Activated T-helper 17 cell treated with anti-CD3 and anti-CD28 coated beads, Interleukin-2, amount 50 U/mL, for 72 hours (primary cell): ENCODE measurements at places on chromosomes 5 and 9. TPM values are rescaled to one million over a fixed set of nuclear protein-coding genes. Genes with fewer than 3 reads are reported as not detected.

Gene SHOC1
- not detected for total RNA-seq

Gene RNF130
- 9.0 TPM for total RNA-seq

Gene ADAMTS16
- total RNA-seq, result not detected

Gene SH2D3C
- total RNA-seq, result 27.6 TPM

Gene TTC23L
- total RNA-seq, result not detected

Gene SLC25A2
- not detected for total RNA-seq

Gene CRAT
- total RNA-seq, result 19.8 TPM

Gene BRINP1
- not detected for total RNA-seq

DNA sequence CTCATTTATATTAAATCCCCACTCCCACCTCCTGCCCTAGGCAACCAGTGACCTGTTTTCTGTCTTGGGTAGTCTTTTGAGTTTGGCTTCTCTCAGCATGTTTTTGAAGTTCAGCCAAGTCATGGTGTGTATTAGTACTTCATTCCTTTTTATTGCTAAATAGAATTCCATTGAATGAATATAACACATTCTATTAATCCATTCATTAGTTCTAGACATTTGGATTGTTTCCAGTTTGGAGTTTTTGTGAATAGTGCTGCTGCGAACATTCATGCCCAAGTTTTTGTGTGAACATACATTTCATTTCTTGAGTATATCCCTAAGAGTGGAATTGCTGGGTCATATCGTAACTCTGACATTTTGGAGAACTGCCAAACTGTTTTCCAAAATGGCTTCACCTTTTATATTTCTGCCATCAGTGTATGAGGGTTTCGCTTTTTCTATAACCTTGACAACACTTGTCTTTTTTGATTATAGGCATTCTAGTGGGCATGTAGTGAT is 2.7 kb downstream of the ZNF346 start:
- ATAC-seq, result no peak

GRCh38 chr5:120848883-120849282 is 384.8 kb downstream of the PRR16 start:
- ATAC-seq, result no peak

GRCh38 chr9:6805532-6805931 is 47.8 kb downstream of the KDM4C start:
- no peak for ATAC-seq

DNA sequence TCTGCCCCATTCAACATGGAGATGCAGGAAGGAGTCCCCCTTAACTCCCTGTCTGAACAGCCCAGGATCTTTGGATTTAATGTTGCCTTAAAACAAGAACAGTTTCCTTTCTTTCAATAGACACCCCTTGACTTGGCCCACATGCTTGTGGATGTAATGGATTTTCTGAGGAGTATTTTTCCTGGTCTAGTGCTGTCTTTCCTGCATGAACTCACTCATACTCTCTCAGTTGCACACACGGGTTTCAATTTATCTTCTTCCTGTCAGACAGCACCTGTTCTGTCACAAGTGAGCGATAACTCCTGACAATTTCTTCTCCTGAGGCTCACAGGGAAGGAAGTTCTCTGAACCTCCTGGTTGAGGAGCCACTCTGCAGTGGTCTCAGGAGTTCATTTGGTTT is 85.1 kb downstream of the ACER2 start:
- no peak for ATAC-seq

- ATAC-seq, result no peak
These were observed 154.6 kb downstream of the SYK start for GRCh38 chr9:90956026-90956810.

- no peak for ATAC-seq
These were observed 82.6 kb downstream of the SMIM23 start for GRCh38 chr5:171868236-171868635.

DNA sequence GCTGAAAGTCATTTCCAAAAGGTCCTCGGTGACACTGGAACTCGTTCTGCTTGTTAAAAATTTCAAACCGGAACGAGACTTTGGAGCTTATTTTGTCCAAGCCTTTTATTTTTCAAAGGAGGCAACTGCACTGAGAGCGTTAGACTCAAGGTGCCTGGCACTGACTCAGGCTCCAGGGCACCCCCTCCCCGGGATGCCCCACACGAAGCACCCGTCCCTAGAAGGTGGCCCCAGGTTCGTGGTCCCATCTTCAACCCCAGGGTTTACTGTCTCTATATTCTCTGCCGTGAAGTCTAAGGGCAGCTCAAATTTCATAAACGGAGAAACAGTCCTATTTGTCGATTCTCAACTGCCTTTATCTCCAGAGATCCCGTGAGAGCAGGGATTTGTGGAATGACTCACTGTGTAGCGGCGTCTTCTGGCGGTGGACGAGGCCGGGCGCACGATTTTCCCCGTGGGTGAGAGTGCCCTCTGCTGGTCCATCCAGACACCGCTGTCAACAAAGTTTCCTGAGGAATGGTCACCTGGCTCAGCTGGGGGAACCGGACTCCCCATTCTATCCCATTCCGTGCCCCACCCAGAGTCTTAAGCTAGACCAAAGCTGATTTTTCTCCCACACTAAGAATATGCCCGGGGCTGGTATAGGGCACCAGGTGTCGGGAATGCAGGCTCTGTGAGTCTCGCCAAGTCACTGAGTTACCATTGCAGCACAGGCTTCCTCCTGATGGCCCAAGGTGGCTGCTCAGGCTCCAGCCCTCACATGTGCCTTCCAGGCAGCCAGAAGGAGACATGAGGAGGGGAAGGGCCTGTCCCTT is 27.1 kb upstream of the SLC6A19 start:
- peak; percentile 78 for ATAC-seq

DNA sequence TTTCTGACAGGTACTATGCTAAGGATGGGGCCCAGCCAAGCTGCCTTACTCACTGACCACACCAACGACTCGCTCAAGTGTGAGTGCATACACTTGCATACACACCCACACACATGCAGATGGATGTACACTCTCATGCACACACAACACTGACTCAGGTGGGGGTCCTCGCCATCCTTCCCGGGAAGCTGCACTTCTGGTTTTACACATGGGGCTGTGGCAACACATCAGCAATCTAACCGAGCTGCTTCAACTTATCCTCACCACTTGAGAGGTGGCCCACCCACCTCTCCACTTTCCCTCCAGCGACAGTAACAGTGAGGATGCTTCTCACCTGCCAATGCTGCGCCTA is 67.2 kb upstream of the SLC25A51 start:
- ATAC-seq, result peak; percentile 86

- ATAC-seq, result no peak
These were observed 96.0 kb upstream of the SLC12A2 start for GRCh38 chr5:127987354-127988145.

- ATAC-seq, result peak; percentile 55
These were observed 59.6 kb upstream of the SLC27A6 start for GRCh38 chr5:128905568-128906110.

DNA sequence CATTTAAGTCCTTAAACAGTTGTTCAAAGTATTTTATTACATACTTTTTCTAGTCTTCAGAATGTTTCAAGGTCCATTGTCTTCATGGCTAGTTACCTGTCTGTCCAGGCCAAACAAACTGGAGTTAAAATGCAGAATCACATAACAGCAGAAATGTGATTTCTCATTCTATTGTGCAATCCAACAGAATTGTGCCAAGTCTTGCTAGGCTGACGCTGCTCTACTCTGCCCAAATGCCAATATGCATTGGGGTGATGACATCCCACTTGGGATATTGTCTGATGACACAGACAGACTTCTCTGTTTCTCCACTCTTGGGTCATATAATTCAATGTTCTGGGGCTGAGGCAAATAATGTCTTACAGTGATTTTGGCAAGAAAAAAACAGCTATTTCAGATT is 5.2 kb upstream of the SLC22A5 start:
- ATAC-seq, result no peak

DNA sequence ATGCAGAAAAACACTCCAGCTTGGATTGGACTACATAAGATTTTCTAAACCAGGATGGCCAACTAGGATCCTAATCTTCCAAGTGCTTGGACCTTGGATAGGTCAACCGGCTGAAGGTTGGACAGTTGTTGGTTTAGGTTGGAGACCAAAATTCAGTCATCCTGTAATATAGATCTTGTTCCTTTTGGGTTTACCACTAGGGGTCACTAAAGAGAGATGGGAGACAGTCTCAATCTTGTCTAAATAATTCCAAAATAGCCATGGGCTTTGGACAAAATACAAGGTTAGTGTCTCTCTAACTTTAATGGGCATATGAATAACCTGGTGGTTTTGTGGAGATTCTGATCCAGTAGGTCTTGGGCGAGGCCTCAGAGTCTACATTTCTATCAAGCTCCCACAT is 148.7 kb upstream of the ERCC6L2 start:
- no peak for ATAC-seq

DNA sequence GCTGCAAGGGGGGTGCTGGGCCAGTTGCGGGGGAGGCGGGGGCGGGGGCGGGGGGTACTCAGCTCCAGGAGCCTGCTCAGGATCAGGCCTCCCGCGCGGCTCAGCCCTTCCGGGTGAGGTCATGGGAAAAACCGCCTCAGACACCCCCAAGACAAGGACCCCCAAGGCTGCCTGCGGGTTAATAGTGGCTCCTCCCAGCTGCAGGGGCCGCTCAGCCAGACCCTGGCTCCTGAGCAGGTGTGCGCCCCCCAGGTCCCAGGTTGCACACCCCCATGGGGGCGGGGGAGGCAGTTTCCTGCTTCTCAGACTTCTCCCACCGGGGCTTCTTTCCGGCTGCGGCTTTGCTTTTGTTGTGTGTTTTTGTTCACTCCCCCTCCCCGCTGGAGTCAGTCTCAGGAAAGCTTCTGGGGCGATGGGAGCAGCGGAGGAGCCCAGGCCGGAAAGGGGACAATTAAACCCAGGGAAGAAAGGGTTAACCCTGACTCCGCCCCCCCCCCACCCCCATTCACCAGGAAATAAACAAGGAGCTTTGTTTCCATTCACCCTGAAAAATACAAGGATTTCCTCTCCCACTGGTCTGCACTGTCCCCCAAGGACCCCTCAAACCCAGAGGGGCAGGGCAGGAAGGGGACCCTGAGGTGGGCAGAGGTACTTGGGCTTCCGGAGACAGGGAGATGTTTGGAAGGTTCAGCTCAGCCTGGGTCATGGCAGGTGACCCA is 42.3 kb upstream of the NOTCH1 start:
- ATAC-seq, result no peak

GRCh38 chr9:6551136-6551535 is 94.4 kb downstream of the GLDC start:
- no peak for ATAC-seq

DNA sequence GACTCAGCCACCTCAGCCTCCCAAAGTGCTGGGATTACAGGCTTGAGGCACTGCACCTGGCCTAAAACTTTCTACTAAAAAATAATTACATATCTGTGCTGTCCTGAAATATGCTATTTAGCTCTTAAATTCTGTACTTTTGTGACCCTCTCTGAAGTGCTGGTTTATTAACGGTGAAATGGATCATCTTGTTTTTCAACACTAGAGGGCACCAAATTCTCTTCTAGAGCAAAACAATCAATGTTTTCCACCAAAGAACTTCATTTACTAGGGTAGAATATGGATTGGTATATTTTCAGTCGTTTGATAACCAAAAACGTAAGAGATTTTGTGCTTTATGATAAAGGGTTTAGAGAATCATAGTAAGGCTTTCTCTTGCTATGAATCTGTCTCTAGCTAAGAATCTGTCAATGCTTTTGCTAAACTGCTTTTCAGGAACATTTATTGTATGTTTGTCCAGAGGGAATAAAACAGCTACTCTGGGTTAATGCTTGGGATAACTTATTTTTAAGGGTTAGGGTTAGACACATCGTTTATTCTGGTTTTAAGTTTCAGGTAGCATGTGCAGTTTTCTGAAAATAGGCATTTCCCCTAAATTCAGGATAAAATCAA is 63.6 kb downstream of the RNF180 start:
- ATAC-seq, result no peak

GRCh38 chr5:96873449-96873848 is 2.9 kb upstream of the ERAP2 start:
- ATAC-seq, result no peak

DNA sequence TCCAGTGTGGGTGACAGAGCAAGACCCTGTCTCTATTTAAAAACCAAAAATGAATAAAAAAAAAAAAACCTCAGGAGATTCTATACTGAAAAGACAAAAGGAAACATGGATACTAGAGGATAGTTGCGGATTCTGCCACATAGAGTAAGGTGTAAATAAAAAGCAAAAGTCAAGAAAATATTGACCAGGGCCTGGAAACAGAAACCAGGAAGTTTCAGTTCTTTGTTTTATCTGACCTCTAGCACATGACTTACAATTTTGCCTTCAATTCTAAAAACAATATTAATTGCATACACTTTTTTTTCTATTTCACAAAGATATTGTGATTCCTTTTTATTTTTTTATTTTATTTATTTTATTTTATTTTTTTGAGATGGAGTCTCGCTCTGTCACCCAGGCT is 96.2 kb upstream of the NMUR2 start:
- ATAC-seq, result no peak

DNA sequence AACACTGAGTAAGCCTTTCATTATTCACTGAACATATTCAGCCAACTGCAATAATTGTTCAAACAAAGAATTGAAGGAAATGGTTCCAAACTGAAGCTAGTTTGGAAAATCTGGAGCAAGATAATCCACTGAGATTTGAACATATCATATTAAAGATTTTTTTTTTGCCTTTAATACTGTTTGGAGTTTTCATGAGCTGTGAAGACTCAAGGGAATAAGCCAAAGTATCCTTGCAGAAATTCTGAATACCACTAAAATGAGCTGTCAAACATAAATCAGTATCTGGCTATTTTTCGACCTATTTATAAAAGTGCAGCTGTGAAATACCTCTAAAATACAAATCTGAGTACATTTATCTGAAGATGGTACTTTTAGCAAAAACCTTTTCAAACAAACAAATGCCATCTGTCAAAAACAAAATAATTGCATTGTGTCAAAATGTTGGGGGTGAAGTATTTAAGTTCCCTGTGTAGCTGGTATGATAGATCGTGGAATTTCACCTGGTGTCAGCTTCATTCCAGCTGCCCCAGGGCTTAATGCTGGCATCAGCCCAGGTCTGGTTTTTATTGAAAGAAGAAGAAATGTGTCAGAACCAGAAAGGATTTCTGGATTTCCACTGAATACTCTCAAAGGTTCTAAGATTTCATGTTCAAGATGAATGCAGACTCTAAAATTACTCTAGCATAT is 149.0 kb upstream of the GRAMD2B start:
- no peak for ATAC-seq

GRCh38 chr5:131268758-131269370 is 5.0 kb downstream of the CDC42SE2 start:
- no peak for ATAC-seq

DNA sequence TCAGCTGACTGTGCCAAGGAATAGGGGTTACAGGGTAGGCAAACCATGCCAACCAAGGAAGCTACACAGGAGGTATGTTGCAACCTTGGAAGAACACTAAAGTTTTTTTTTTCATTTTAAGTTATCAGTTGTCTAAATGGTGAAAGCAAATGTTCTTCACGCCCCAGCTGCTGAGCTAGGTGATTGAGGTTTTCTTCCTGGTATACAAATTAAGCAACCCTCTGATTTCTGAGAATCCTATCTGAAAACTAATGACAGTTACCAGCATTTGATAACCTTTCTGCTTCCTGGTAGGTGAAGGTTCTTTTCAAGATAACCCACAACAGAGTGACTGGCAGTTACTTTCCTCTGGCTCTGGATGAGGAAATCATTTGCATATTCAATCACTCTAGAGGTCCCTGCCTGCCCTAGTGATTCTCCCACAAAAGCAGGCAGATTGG is 194.9 kb downstream of the ATP10B start:
- ATAC-seq, result no peak
